ENCODE measurements at places on chromosomes 4 and X.
A peak's percentile ranks its signal among the peaks of the same experiment; 100 is the strongest.

DNA sequence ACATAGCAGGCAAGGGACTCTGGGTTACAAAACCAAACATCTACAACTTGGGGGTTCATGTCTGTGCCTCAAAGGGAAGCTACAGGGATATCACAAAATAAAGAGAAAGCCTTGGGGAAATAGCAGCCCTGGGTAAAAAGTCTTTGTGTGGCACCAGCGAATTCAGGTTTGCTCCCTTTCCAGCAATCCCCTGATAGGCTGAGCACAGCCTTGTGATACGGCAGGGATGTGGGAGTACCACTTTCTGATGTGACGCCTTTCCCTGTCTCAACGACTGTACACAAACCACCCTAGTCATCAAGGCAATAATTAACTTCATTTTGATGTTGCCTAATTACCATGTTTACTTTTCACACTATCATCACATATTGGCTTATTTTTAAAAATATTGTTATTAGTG lies 164.9 kb downstream of the LDB2 start:
- ATAC-seq: no peak

DNA sequence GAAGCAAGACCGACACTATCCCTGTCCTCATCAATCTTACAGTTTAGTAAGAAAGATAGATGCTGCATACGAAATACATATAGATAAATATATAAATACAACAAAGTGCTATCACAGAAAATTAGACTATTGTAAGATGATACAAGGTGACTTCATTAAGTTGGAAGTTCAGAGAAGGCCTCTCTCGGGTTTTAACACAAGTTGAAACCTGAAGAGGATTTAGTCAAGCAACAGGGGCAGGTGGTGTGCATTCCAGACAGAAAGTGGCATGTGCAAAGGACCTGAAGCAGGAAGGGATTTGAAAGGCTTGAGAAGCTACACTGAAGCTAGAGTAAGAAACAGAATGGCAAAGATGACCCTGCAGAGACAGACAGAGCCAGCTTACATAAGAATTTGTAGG lies 36.5 kb downstream of the USP46 start:
- no peak for ATAC-seq

GRCh38 chrX:24229400-24229879 lies 79.9 kb downstream of the ZFX start:
- no peak for ATAC-seq

GRCh38 chr4:77911091-77911490 lies 48.5 kb downstream of the MRPL1 start:
- no peak for ATAC-seq

- no peak for ATAC-seq
Measured at GRCh38 chr4:26173619-26174018, 147.2 kb upstream of the RBPJ start.

DNA sequence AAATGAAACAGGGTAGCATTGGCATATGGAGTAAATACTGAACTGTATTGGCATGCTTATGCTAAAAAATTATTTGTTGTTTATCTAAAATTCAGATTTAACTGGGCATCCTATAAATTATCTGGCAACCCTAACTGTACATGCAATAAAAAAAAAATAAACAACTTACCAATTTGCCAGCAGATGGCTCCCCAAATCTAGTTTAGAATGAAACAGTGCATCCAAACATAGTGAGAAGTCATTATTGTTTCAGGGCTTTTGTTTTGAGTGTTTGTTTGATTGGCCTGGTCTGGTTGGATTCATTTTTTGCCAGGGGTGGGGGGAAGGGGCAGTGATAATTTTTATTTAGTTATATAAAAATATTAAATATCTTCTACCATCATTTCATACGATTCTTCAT lies 12.8 kb upstream of the NSUN7 start:
- no peak for ATAC-seq

- ATAC-seq: no peak
Measured at GRCh38 chr4:73523126-73523525, 41.6 kb downstream of the AFM start.

GRCh38 chrX:131308980-131309379 lies 19.9 kb upstream of the IGSF1 start:
- no peak for ATAC-seq

GRCh38 chr4:20327808-20328207 lies 76.1 kb downstream of the SLIT2 start:
- no peak for ATAC-seq

- no peak for ATAC-seq
Measured at GRCh38 chrX:17567821-17568220, 169.5 kb upstream of the SCML1 start.

DNA sequence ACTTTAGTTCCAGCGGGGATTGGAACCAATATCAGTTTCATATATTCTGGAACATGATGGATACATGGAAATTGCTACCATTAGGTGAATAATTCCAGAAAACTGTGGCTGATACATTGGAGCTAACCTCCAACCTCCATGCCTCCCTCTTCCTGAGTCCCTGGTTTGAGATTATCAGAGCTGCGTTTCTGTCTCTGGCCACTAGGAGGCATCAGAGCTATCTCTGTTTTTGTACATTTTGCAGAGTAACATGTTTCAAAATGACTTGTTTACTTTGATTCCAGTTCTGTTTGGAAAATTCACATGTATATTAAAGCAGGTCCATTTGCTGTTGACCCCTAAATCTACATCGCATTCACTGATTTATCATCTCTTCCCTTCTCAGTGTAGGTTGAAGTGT lies 2.4 kb upstream of the RAB40AL start:
- ATAC-seq: no peak

GRCh38 chr4:124386648-124387047 lies 325.9 kb downstream of the ANKRD50 start:
- ATAC-seq: no peak

DNA sequence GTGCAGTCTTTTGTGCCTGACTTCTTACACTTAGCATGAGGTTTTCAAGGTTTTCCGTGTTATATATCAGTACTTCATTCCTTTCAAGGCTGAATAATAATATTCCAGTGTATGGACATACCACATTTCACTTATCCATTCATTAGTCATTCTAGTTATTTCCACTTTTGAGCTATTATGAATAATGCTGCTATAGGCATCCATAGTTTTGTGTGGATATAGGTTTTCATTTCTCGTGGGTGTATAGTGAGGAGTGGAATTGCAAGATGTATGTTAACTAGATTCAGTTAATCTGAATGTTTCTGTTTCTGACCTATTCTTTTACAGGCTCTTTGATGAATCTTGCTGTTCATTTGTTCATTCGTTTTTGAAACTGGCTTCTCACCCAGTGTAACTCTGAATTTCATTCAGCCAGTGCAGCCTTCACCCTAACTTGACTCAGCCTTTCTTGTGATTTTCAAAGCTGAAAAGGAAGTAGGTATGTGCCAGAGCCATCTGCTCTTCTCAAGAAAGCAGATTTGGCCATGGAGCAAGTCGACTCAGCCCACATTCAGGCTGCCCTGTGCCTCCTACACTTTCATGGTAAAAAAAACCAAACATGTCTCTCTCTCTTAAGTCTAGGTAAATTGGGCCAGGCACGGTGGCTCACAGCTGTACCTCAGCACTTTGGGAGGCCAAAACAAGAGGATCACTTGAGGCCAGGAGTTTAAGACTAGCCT lies 56.3 kb upstream of the NOCT start:
- no peak for ATAC-seq

GRCh38 chr4:82868572-82868971 lies 22.4 kb downstream of the SEC31A start:
- ATAC-seq: no peak

GRCh38 chrX:2828344-2828958 lies at the start of gene GYG2:
Gene GYG2, plus strand, starts transcription at chrX:2828930. Its CDS starts 1,259 bp downstream, at chrX:2830189.
- no peak for ATAC-seq

GRCh38 chrX:4173743-4174142 lies 460.3 kb upstream of the PRKX start:
- no peak for ATAC-seq

DNA sequence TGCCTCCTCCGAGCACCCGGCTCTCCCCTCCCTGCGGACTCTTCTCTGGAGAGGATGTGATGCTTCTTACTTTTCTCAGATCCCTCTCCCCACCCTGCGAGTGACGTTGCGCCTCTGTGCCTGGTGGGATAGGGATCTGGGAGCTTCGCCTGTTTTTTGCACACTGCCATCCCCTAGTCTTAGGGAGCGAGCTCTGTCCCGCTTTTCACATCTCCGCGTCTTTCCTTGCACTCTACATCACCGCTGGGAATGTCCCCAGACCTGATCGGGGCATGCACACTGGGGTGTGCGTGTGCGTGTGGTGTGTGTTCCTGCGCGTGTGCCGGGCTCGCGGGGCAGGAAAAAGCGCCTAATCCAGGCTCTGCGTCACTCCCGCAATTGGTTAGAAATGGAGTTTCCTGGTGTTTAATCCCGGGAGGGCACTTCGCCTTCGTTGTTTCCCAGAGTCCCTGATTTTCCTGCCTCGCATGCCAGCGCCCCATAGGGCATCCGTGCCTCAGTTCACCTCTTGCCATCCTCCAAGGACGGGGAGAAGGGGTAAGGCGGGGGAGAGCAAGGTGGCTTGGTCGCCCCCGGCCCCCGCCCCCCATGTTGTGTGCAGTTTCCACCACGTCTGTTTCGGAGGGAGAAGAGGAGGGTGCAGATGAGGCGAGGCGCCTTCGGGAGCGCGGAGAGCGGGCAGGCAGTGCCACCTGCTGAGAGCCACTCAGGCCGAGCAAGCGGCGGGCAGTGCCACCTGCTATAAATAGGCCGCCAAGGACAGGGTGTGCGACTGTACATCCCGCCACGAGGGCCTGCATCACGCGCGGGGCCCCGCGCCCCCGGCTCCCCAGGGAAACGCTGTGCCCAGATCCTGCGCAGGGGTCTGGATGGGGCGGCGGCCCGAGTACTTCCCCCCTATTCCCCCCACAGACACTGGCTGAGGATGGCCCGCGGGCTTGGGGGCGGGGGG lies 759 bp upstream of the TBC1D1 start:
- peak; percentile 11 for ATAC-seq

GRCh38 chrX:103932133-103932532 lies 30.3 kb upstream of the TMSB15B start:
- ATAC-seq: peak; percentile 81

- no peak for ATAC-seq
Measured at GRCh38 chr4:171985129-171985528, 171.9 kb downstream of the GALNTL6 start.

DNA sequence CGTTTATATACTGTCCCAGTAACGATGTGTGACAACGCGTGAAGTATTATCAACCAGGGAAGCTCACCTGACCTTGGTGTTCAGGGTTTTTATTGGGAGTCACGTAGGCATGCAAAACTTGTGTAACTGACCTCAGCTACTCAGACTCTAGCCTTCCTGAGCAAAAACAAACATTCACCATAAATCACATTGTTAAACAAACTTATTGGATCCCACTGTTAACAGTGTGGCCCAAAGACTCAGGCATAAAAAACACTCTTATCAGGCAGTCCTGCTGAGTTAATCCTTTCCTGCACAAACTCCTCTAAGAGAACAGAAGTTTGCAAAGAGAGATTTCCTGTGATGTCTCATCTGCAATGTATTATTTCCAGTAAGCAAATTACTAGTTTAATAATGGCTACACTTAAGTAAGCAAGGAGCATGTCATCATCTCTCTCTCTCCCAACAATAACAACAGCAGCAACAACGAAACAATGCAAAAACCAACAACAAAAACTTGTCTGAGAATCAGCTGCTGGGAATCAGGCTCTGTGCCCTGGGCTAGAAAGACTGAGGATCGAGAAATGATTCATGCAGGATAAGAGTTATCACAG lies 12.0 kb downstream of the GAGE1 start:
- no peak for ATAC-seq

DNA sequence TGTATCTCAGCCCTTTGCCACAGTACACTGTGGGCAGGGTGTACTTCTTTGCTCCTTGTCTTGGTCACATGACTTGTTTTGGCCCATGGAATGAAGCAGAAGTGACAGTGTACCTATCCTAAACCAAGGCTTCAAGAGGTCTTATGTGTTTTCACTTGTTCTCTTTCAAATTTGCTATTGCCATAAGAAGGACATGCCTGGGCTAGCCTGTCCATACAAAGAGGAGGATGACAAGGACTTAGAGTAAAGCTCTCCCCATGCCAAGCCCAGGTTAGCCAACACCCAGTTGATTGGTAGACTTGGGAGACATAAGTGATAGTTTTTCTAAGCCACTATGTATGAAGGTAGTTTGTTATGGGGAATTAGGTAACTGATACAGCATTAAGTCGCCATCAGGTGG lies 141.1 kb upstream of the MID1 start:
- no peak for ATAC-seq

GRCh38 chr4:128840711-128841318 lies 31.3 kb downstream of the JADE1 start:
- ATAC-seq: no peak

GRCh38 chr4:152075253-152075928 lies 314.6 kb upstream of the GATB start:
- no peak for ATAC-seq

DNA sequence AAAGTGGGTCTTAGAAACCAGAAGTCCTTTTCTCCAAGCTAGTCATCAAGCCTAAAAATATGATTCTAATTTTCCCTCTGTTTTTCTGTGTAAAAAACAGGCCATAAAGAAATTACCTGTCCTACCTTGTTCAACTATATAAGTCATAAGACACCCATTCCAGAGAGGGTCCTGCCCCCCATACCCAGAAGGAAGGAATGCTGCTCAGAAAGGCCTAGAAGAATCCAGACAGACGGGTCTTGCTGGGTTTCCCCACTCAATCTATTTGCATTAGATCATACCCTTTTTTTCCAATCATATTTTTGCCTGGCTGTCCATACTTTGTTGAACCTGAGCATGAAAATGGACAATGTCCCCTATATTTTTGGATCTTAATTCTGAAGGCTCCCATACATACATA lies 16.3 kb upstream of the XAGE2 start:
- no peak for ATAC-seq

DNA sequence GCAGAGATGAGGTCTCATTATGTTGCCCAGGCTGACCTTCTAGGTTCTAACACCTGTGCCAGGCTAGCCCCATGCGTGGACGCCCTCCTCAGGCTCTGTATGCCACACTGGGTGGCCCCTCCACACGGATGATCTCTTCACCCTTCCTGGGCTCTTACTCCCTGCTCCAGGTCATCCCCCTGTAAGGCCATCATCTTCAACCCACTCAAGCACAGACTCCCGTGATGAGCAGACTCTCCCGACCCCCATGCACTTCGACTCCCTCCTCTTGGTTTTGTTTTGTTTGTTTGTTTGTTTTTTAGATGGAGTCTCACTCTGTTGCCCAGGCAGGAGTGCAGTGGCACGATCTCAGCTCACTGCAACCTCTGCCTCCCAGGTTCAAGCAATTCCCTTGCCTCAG lies 70.9 kb downstream of the HPRT1 start:
- ATAC-seq: no peak

DNA sequence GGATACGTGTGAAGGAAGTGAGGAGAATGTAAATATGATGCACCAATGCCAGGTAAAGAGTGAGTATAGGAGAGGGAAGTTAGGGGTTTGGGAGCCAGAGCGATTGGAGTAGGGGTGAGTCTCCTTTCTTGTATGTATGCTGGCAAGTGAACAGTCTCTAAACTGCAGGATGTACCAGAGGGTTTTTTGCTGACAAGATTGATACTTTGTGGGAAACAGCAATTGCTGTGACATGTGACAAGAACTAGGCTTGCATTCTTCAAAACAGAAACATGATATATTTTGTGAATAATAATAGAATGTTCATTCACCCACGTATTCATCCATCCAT lies 706 bp downstream of the CHIC1 start:
- peak; percentile 61 for ATAC-seq

GRCh38 chr4:142615324-142615665 lies 230.8 kb downstream of the INPP4B start:
- ATAC-seq: no peak

- peak; percentile 54 for ATAC-seq
Measured at GRCh38 chr4:7043284-7044136, at the start of gene TADA2B. Gene TADA2B, plus strand, starts transcription at chr4:7043372. Its CDS starts 208 bp downstream, at chr4:7043580.

- no peak for ATAC-seq
Measured at GRCh38 chrX:39911278-39911897, 186.4 kb downstream of the BCOR start.

- no peak for ATAC-seq
Measured at GRCh38 chr4:52098618-52099017, 47.5 kb downstream of the SPATA18 start.
